ENCODE measurements at places on chromosomes 7 and 10.
A peak's percentile ranks its signal among the peaks of the same experiment; 100 is the strongest.

DNA sequence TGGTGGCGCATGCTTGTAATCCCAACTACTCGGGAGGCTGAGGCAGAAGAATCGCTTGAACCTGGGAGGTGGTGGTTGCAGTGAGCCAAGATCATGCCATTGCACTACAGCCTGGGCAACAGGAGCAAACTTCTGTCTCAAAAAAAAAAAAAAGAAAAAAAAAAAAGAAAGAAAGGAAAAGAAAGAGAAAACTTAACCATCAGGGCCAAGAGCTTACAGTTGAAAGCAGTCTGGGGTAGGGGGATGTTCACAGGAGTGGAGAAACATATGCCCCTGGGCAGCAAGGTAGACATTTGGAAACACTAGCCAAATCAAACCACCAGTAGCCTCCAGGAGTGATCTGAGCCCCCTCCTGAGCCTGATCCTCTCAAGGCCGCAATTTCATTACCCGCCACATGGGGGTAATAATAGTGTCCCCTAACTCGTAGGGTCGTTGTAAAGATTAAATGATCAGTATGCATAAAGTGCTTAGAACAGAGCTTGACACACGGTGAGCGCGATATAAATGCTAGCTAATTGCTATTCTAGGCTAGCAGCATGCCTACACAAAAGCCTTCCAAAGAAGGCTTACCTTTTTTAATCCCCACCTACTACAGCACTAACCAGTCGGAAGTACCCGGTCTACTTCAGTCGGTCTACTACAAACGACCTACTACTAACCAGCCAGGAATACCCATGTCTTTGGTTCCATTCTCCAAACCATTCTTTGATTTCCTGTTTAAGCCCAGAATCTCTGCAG, 274.3 kb upstream of the NEBL start:
- peak; percentile 58 for DNase-seq

GRCh38 chr7:115724400-115725056, 306.0 kb downstream of the TFEC start:
- DNase-seq, result no peak

GRCh38 chr10:82757901-82758300, 882.9 kb downstream of the NRG3 start:
- DNase-seq, result no peak

- DNase-seq, result no peak
These were observed 315.9 kb upstream of the LRRN3 start for GRCh38 chr7:110775046-110775445.

- no peak for DNase-seq
These were observed 41.6 kb upstream of the FAM204A start for GRCh38 chr10:118383699-118384098.

GRCh38 chr10:35745617-35746403, 103.7 kb upstream of the FZD8 start:
- no peak for DNase-seq

DNA sequence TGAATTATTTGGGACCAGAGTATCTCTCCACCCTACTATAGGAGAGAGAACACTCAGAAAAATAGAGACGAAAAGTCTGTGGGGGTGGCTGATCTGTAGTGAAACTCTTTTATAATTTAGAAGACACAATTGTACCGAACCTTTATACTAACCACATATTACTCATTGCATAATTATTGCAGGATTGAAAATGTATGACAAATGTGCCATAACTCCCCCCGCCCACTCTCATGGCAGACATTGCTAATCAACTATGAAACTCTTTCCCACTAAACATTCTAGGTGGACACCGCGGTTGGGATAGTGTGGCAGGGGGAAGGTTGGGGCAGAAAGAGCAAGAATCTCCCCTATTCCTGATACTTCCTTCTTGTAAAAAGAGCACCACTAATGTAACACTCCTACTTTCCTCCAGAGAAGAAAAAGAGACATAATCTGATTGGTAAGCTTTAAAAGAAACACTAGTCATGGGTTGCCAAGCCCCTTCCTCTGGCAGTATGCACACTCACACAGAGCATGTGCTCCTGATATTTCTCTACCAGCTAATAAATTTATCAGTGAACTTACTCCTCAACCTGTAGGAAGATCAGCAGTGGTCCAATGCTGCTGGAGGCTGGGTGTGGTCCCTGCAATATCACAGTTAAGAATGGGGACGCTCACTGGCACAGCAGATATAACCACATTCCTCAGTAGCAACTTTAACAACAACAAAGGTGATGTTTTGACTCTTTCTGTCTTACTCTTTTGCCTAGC, 18.7 kb upstream of the ARID5B start:
- DNase-seq, result no peak

- DNase-seq, result no peak
These were observed 155.3 kb upstream of the FRMD4A start for GRCh38 chr10:14485986-14486385.

- no peak for DNase-seq
These were observed 49.7 kb upstream of the GATAD1 start for GRCh38 chr7:92397542-92397941.

DNA sequence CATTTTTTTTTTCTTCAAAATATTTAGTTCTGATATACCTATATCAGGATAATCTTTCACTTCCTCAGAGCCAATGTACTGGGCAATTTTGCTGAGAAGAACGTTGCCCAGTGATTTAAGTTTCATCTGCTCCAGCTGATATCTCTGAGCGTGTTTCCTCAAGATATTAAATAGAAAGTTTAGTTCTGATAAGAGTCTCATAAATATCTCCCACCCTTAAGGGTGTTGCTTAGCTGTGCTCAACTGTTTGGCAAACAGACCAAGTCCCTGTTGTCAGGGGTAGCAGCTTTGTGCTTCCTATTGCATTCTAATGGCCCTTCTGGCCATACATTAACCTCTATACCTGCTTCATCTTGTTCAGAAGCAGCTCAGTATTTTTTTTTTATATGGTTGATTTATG, 84.7 kb upstream of the GPR141 start:
- no peak for DNase-seq

DNA sequence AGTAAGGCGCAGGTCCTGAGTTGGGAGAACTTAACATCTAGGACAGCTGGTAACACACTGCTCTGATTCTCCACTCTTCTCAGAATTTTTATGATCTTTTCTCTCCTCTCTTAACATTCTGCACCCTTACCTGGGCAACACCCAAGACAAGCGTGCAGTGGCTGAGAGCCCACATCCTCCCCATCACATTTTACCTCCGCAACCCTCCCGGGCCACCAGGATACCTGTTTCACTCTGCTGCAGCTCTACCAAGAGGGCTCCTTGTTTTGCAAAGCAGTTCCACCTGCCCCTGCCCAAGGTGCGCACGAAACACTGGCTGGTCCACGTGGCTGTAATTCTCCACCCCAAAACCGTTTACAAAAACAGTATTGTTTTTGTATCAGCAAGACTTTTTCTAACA, 81.5 kb downstream of the ITIH5 start:
- DNase-seq, result no peak

DNA sequence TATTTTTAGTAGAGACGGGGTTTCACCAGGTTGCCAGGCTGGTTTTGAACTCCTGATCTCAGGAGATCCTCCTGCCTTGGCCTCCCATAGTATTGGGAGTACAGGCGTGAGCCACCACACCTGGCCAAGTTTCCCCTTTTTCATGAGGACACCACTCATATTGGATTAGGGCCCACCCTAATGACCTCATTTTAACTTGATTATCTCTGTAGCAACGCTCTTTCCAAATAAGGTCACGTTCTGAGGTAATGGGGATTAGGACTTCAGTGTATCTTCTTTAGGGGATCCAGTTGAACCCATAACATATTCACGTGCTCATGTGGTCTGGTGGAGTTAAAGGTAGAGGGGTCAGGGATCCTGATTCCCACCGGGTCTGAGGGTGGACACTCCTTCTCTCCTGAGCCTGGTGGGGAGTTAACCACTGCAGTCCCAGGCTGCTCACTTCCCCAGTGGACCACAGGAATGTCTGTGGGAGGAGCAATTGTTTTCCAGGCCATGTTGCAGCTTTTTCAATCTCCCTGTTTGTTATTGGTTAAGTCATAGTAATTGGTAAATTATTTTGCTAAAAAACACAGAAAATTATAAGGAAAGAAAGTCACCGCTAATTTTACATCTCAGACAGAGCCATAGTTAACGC, 130.5 kb downstream of the GRK5 start:
- DNase-seq, result no peak

- DNase-seq, result no peak
These were observed 156.8 kb downstream of the FAM107B start for GRCh38 chr10:14617852-14618251.
